Activated naive CD8-positive, alpha-beta T cell treated with anti-CD3 and anti-CD28 coated beads for 36 hours (primary cell): ENCODE measurements at places on chromosomes 16 and 17. TPM values are rescaled to one million over a fixed set of nuclear protein-coding genes. Genes with fewer than 3 reads are reported as not detected.

- no peak overlapping the region for H3K27ac ChIP-seq
- no peak for DNase-seq
- H3K27me3 ChIP-seq = peaks cover 8% of the 10 kb centered on the region
- H3K36me3 ChIP-seq = no peaks in the 10 kb centered on the region
Measured at GRCh38 chr17:34403006-34403405, 40.0 kb upstream of the CCL1 start.

The KCNG4 gene
- total RNA-seq = not detected

The STAT5A gene
- 116 TPM for total RNA-seq

The IGF2BP1 gene
- total RNA-seq = 1.1 TPM

- H3K27me3 ChIP-seq = no peaks in the 10 kb centered on the region
- no peak overlapping the region for H3K27ac ChIP-seq
- no peak overlapping the region for H3K4me3 ChIP-seq
- peaks cover 13% of the 10 kb centered on the region for H3K36me3 ChIP-seq
- no peak for DNase-seq
- H3K4me1 ChIP-seq = peaks cover 11% of the 10 kb centered on the region
Measured at GRCh38 chr17:78426293-78426879, 47.9 kb downstream of the PGS1 start.
